ENCODE measurements at places on chromosomes 5 and 9.

DNA sequence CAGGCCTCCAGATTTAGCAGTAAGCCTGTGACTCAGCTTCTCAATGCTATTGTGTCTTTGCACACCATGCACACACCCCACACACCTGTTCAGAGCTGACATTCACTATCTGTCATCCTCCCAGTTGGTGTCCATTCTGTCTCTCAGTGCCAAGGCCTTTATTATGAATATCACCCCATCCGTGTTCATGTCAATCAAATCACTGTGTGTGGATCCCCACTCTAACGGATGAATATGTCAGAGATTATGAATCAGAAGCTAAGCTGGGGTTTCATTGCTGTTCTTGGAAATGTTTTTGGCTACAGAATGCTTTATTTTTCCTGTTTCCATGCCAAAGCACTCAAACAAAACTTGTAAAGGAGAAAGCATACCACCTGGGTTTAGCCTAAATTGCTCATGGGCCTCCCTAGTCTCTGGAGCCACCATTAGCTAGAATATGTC is 9.4 kb upstream of the MAMDC2 start:
- no peak for DNase-seq

GRCh38 chr5:22293147-22293546 is 560.0 kb downstream of the CDH12 start:
- DNase-seq: no peak

GRCh38 chr5:14597080-14597479 is 15.5 kb downstream of the OTULINL start:
- no peak for DNase-seq

DNA sequence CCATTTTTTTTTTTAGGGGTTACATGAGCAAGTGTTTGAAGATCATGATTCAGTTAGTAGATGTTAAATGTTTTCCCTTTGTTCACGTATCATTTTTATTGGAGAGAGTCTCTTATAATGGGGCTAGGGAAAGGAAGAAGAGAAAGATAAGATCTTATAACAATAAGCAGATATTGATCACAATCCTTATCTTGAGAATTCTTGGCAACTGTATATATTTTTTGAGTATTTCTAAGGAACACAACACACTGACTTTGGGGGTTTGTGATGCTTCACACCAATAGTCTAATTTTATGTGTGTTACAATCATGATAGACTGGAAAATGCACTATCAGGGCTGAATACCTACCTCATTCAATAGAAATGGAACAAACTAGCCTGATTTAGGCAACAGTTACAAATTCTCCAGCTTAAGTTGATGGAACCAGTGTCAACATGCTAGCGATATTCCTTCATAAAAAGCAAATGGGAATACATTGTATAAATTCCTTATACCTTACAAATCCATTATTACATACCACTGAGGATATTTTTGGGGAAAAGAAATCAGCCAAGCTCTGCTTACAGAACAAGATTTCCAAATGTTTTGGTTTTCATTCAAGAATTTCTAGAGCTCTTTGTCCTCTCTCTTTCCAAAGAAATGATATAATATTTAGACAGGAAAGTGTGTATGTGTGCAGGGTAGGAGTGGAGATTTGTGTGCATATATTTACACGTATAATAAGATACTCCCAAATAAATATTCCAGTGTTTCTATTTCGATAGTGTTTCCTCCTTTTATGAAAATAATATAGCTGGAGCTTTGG is 41.5 kb downstream of the SVEP1 start:
- DNase-seq: peak; percentile 77

DNA sequence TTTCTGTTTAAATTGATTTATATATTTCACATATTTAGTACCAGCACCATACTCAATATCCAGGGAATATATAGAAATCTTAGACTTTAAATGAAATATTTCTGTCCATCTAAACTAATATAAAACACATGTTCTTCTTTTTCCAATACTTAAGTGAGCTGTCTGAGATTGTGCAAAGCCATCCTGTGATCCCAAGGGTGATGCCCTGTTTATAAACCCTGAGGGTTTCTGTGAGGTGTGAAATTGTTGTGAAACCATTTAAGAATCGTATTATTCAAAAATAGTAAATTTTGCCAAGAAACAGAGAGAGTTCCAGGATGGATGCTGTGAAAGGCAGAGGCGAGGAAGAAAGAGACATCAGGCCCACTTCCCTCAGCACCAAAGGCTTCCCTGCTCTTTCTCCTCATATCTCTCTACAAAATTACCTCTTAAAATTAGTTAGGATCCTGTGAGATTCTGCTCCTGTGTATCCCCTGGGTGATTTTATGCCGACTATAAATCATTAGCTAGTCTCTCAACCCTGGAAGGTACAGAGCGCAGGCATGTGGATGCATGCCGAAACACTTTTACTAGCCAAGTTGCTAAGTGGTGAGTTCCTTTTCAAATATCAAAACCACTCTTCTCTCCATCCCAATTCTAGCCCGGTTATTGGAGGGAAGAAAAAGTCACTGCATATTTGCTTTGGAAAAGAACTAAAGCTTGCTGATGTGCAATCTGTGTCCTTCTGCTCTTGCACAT is 183.0 kb downstream of the GLIS3 start:
- DNase-seq: no peak

- DNase-seq: no peak
Observed at GRCh38 chr9:88399966-88400365, 11.7 kb downstream of the SPIN1 start.

DNA sequence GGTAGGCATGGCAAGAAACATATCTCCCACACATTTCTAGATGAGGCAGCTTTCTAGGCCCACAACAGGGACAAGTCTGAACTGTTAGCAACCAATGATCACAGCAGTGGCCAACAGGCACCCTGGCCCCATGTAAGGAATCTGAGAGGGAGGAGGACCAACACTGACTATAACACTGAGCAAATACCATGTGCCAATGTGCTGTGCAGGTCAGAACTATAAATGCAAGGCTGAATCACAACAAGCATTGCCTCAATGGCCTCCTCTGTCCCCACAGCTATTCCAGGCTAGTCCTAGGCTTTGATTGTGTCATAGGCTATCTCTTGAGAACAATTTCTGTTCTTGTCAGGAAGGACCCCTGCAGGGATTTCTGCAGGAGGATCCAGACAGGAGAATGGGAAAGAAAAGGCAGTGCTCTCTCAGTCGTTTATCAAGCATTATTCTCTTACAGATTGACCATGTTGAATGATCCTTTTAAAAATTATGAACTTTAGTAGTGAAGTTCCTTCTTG is 221.2 kb downstream of the TLE1 start:
- DNase-seq: no peak

DNA sequence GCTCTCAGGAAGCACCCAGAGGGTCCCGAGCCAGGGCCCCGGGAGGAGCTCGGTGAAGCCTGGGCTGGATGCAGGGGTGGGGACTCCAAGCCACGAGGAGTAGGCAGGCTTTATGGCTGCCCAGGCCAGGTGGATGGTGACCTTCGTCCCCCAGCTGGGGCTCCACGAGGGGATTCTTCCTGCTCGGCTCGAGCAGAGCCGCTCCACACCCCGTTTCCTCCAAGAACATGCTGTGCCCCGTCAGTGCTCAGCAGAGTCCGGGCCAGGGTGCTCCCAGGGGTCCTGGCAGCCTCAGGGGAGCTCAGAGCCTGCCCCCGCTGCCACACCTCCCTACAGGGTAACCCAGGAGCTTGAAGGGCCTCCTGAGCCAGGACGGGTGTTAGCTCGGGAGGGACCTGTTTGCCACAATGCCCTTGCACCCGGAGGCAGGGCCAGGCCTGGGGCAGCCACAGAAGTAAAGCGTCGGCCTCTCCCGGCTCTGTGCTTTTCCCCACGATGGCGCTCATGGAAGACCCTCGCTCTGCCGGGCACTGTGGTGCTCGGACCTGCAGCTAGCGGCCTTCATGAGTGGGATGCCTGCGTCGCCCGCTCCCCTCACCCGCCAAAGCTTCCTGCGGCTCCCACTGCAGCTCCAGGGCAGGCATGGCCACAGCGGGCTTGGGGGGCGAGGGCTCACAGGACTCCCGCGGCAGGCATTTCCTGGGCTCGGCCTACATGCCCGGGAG is 86.8 kb downstream of the KCNT1 start:
- no peak for DNase-seq

DNA sequence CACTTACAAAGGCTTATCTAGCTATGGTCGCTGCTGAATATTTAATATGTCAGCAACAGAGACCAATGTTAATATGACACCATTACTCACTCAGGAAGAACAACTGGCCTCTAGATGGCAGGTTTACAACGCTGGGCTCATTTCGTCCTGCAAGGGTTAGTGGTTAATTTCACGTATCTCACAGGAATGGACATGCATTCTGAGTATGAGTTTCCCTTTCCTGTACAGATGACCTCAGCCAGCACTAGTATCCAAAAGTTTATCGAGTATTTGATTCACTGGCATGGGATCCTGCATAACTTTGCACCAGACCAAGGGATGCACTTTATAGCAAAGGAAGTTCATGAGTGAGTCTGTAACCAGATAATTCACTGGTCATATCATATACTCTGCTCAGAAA is 8.7 kb upstream of the TRPC7 start:
- DNase-seq: no peak

GRCh38 chr5:72400950-72401349 is 80.8 kb downstream of the PTCD2 start:
- DNase-seq: no peak

GRCh38 chr5:79021753-79022152 is 36.6 kb upstream of the ARSB start:
- no peak for DNase-seq

DNA sequence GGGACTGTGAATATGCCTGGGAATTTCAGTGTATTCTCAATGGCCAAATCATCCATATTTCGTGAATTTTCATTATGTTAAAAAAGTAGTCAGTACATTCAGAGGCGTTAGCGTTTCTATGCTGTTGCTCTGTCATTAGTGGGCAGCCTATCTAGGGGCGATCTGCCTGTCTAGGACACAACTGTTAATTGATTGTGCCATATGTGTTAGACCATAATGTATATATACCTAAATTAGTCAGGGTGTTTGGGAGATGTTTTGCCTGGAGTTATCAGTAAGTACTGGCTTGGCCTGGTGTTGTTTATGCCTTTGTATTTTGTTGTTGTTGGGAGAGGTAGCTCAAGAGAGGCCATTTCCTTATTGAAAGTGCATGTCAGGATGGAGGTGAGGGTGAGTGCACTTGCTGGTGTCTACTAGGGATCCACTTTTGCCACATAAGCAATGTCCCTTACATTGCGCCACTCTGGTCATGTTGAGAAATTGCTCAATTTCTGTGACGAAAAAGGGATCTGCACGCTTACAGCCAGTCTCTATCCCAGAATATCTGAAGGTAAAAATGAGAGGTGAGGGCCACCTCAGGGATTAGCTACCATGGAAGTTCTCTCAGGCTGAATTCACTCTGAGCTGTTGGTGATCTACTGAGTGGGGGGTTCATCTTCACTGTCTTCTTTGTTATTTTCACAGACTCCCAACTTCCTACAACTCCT is 123.3 kb downstream of the ST8SIA4 start:
- DNase-seq: no peak

GRCh38 chr5:6087576-6087975 is 290.8 kb downstream of the MED10 start:
- DNase-seq: no peak

GRCh38 chr5:106363578-106363977 is 1307.2 kb downstream of the EFNA5 start:
- no peak for DNase-seq

DNA sequence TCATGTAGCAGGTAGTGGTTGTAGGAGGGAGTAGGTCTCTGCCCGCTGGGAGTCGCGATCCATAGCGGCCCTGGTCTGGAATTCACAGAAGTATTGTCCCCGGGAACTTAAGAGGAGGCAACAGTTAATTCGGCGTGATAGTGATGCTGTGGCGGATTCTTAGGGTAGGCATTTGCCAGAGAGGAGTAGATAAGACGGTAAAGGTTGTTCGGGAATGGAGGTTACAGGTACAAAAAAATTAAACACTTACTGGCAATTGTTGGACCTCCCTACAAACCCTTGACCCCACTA is 679 bp downstream of the SMC5 start:
- DNase-seq: no peak

DNA sequence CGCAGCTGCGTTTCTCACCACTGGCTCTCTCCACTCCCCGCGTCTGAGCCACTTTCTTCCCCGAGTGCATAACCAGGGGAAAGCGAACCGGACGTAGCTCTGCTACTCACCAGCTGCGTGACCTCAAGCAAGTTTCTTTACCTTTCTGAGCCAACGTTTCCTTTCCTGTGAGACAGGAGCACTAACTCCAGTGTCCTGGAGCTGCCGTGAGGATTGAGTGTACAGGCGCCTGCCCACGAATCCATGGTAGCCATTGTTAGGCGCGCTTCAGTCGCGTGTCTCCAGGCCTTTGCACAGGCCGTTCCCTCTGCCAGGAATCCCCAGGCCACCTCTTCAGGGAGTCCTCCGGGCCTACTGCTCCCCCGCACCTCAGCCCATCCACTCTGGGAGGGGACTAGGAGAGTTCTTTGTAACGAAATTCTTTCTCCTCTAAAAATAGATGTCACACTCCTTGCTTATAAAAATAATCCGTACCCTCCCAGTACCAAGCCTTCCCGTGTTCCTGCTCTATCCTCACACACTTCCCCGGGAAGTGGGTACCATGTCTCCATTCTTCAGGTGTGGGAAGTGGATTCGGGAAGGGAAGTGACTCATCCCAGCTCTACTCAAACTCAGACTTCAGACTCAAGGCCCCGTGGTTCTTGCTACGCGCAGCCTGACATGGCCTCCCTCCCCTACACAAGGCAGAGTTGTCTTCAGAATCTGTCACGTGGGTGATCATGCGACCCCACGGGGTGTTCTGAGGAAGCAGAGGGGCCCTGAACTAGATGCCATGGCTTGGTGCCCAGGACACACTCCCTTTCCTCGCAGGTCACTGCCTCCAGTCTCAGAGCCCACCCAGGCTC is 16.1 kb upstream of the CRB2 start:
- DNase-seq: no peak

Measured in BJ (cell line).